Activated CD8-positive, alpha-beta memory T cell treated with anti-CD3 and anti-CD28 coated beads for 36 hours (primary cell): ENCODE measurements at places on chromosomes 6 and 20. TPM values are rescaled to one million over a fixed set of nuclear protein-coding genes. Genes with fewer than 3 reads are reported as not detected.

Gene SGK2
- total RNA-seq: 0.15 TPM

Gene WFDC2
- total RNA-seq: not detected

Gene HLA-F
- total RNA-seq: 135 TPM

Gene SLC25A27
- total RNA-seq: 1.5 TPM

Gene RAB23
- total RNA-seq: 4.1 TPM

Gene TGM2
- total RNA-seq: not detected

Gene DLL1
- total RNA-seq: 0.36 TPM

Gene KCNQ2
- total RNA-seq: not detected

Gene UBD
- total RNA-seq: 0.84 TPM

Gene NKX2-4
- not detected for total RNA-seq

Gene CNR1
- total RNA-seq: not detected

Gene SPATA25
- 1.7 TPM for total RNA-seq

Gene HLA-A
- 1,049 TPM for total RNA-seq

Gene BPIFA1
- not detected for total RNA-seq

Gene ENTPD6
- 45.3 TPM for total RNA-seq

Gene RFX6
- total RNA-seq: not detected

Gene ZSCAN9
- 5.8 TPM for total RNA-seq

Gene SYCP2
- 4.4 TPM for total RNA-seq

Gene CHMP4B
- total RNA-seq: 87.6 TPM

Gene RSPO4
- not detected for total RNA-seq

Gene TSPO2
- total RNA-seq: not detected

Gene PRDM1
- 94.3 TPM for total RNA-seq

Gene KCNK17
- not detected for total RNA-seq

Gene BCAS1
- 0.08 TPM for total RNA-seq

Gene ELOVL5
- total RNA-seq: 109 TPM

Gene SOBP
- 1.0 TPM for total RNA-seq

Gene SGK1
- total RNA-seq: 60.2 TPM

Gene ANKRD66
- total RNA-seq: not detected
